Fibroblast of the aortic adventitia (primary cell): ENCODE measurements at places on chromosomes 1 and 21. TPM values are rescaled to one million over a fixed set of nuclear protein-coding genes. Genes with fewer than 3 reads are reported as not detected.

CAPN2 gene
- 456 and 481 TPM in 2 replicates for total RNA-seq

CDA gene
- 0.27 TPM in 1 of 2 replicates, not detected in the other for total RNA-seq

KCNJ10 gene
- not detected in 2 replicates for total RNA-seq

TMEM35B gene
- total RNA-seq, result 17.8 and 31.6 TPM in 2 replicates

SPRR2G gene
- total RNA-seq, result not detected in 2 replicates

GBP4 gene
- 0.09 and 3.7 TPM in 2 replicates for total RNA-seq

LMX1A gene
- not detected in 2 replicates for total RNA-seq

NOS1AP gene
- total RNA-seq, result 0.18 TPM in 1 of 2 replicates, not detected in the other

SPRR3 gene
- total RNA-seq, result not detected in 2 replicates

GJA9 gene
- total RNA-seq, result 0.09 TPM in 1 of 2 replicates, not detected in the other

DYNLT5 gene
- total RNA-seq, result 1.4 TPM in 1 of 2 replicates, not detected in the other

SOX13 gene
- 3.3 and 5.1 TPM in 2 replicates for total RNA-seq

SLC30A7 gene
- total RNA-seq, result 14.6 and 75.3 TPM in 2 replicates

CYP4Z1 gene
- not detected in 2 replicates for total RNA-seq

GBP6 gene
- not detected in 2 replicates for total RNA-seq

SYT6 gene
- total RNA-seq, result not detected in 2 replicates

LGR6 gene
- not detected in 2 replicates for total RNA-seq

LCE1B gene
- total RNA-seq, result not detected in 2 replicates

CFHR2 gene
- not detected in 2 replicates for total RNA-seq

UMODL1 gene
- not detected in 2 replicates for total RNA-seq

PLA2G2A gene
- total RNA-seq, result 0.27 TPM in 1 of 2 replicates, not detected in the other

SYNJ1 gene
- 9.6 and 11.4 TPM in 2 replicates for total RNA-seq
